ENCODE measurements at places on chromosomes 1 and 21.

- no peak for DNase-seq
Observed at GRCh38 chr21:42878678-42878992, 704 bp downstream of the WDR4 start.

DNA sequence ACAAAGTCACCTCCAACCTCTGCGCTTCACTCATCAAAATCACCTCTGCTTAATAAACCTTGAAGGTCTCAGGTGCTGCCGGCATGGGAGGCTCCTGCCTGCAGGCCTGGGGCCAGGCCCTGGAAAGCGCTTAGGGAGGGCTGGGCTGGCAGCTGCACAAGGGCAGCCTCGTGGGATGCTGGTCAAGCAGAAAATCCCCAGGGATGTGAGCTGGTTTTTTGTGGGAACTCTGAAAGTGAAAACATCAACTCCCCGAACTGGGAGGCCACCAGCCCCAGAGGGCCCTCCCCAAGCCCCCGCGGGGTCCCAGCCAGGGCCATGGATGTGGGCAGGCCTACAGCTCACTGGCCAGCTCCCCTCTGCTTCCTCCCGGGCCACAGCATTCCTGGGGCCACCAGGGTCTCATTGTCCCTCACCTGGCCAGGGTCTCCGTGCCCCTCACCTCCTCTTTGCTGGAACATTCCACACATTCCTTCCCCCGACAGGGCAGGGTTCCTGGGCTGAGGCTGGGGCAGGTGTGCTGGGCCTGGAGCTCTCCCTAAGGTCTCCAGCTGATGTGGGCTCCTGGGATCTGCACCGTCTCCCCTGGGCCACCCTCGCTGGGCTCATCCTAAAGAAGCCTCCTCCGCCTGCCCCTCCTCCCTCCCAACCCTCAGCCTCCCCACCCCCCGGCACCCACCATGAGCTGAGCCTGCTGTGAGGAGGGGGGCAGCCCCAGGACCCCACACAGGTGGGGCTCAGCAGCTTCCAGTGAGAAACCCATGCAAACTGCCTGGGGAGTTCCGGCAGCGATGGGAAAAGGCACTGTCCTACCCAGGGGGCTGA, 36.0 kb upstream of the POFUT2 start:
- DNase-seq: no peak

DNA sequence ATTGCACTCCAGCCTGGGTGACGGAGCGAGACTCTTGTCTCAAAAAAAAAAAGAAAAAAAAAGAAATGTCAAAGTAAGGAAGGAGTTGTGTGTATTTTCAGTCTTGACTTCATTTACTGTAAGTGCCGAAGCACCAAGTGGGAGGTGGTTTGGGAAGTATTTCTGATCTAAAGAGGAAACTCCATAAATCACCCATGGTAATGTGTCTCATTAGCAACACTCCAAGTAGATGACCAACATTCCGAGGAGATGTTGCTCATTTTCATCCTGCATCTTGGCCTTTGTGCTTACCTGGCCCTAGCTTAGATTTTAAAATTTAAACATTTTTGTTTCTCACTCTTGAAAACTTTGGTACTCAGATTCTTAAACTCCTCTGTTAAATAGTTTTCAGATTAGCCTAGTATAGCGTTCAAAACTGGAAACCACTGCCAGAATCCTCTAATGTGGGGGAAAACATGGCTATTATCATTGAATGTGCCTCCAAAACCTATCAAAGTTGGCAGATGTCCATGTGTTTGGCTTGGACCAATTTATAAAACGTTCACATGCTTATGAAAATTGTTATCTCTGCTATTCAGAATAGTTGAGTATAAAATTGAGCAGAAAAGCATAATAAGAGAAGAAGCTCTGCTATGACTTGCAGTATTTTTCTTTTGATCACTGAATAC, 110.4 kb downstream of the NFIA start:
- no peak for DNase-seq

- DNase-seq: no peak
Observed at GRCh38 chr1:27403065-27403726, 10.8 kb downstream of the GPR3 start.

GRCh38 chr21:45269861-45270260, 17.8 kb downstream of the POFUT2 start:
- no peak for DNase-seq

DNA sequence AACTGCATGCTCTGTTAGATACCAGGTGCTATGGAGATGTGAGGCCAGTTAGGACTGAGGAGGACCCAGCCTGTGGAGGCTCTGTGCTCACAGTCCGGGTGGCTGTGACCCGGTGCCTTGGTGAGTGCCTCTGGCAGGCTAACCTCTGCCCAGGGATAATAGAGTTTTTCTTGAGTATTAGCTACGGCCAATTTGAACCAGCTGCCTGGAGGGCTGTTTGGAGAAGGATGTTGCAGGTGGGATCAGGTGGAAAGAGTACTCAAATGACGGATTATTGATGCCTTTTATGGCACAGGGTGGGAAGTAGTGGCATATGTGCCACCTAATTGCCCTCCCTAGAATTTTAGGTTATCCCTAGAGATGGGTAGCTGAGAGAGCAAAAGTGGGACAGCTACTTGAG, 182.7 kb downstream of the GRIK3 start:
- DNase-seq: no peak

DNA sequence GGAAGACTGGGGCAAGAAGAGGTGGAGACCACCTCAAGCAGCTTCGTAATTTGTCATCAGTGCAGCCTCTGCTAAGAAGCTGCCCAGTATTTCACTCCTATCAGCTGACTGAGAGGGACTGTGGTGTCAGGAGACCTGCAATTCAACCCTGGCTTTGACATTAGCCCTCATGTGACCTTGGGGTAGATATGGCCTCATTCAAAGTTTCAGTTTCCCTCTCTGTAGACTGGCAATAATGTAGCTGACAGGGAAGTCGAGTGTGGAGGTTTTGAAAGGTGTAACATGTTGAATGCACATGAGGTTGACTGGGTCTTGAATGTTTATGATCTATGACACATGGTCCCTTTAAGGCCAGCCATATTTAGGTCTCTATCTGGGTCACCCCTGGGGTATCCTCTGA, 2.2 kb upstream of the SPRR4 start:
- no peak for DNase-seq

All from AG04450 (cell line).